ENCODE measurements at places on chromosomes 7 and 10.

DNA sequence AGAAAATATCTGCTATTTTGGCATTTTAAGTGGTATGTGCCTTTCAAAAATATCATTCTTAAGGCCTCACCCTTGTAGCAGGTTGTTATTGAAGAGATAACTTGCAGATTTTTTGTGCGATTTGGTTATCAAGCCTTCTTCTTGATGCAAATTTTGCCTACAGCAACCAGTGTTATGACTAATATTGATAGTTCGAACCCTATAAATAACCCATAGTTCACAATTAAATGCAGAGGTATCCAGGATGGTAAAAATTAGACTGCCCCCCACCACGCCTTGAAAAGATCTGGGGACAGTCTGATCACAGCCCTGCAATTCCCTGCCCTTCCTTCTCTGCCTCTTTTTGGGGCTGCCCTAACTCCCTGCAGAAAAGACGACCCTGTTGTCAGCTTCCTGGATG lies 28.4 kb upstream of the RAPGEF5 start:
- no peak for DNase-seq

GRCh38 chr7:148306759-148307158 lies 283.8 kb upstream of the C7orf33 start:
- DNase-seq: no peak

DNA sequence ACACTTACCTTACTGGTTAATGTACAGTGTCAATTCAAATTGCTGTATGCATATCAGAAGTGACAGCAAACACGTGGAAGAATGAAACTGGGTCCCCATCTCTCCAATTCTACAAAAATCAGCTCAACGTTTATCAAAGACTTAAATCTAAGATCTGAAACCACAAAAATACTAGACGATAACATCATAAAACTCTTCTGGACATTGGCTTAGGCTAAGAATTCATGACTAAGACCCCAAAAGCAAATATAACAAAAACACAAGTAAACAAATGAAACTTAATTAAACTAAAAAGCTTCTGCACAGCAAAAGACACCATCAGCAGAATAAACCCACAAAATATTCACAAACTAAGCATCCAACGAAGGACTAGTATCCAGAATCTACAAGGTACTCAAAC lies 35.9 kb upstream of the PFKP start:
- no peak for DNase-seq

DNA sequence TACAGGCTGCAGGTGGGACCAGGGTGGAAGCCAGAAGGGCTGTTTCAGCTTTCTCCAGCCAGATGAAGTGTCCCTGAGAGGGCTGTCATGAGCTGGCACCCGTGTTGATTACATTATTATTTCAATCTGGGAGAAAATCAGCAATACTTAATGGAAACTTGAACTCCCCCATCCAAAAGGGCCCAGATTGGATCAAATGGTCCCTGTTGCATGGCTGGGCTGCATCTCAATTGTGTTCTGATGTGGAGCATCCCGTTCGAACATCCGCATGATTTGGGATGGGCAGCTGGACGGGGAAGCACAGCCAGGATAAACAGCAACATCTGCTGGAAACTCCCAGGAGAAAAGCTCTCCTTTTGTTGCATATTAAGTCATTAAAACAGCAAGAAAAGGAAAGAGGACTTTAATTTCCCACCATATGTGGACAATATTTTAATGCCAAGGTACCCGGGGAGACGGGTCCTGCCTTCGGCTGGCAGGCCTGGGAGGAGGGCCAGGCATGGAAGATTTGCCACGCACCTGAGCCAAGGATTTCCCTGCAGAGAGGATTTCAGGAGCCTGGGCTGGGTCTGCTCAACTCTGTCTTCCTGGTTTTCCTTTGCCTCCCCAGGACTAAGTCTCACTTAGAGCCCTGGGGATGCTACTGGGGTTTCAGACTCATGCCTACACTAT lies 52.4 kb downstream of the NPTX2 start:
- DNase-seq: no peak

- no peak for DNase-seq
These were observed 87.3 kb upstream of the EGFR start for GRCh38 chr7:54931532-54931931.

DNA sequence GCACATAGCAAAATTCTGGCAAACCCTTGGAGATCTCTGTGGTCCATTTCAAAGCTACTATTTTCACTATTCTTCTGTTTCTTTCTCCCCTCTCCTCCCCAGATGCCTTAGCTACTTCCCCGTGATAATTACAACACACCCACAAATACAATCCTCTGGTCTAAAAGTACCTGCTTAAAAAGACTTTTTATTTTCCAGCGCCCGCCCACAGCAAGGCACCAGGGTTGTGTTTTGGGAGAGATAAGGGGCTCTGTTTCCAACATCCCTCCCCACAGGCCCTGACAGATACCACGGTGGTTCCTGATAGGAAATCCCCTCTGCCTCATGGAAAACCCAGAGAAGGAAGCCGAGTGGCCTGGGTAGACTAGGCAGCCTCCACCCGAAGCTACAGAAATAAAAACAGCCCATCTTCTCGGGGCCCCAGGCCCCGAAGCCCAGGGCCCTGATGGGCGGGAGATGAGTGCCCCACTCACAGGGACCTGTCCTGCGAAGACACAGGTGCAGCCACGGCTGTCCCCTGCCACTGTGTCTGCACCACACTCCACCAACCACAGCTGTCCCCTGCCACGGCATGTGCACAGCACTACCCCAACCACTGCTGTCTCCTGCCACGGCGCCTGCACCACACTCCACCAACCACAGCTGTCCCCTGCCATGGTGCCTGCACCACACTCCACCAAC lies 19.7 kb downstream of the CALML5 start:
- DNase-seq: no peak

GRCh38 chr10:101295261-101295660 lies 58.7 kb upstream of the BTRC start:
- no peak for DNase-seq

DNA sequence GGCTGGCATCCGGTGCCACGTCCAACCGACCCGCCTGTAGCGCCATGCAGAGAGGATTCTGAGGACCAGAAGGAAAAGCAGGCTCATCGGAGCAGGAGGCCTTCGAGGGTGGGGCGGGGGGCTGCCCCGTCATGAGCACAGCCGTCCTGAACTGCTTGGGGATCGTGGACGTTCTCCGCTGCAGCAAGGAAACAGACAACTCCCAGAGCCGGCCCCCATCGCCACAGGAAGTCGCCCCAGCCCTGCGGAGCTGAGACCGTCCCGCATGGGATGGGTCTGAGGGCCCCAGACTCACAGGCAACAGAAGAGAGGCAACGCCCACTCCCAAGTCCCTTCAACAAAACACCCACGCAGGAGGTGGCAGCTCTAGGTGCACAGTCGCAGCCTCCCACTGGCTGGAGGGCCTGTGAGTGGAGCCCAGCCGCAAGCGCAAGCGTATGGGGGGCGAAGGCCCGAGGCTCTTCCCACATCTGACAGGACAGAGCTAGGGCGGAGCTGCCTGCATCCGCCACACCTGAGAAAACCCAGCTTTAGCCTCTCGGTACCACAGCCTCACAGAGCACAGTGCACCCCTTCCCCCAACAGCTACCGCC lies 64.7 kb upstream of the TNRC18 start:
- no peak for DNase-seq

DNA sequence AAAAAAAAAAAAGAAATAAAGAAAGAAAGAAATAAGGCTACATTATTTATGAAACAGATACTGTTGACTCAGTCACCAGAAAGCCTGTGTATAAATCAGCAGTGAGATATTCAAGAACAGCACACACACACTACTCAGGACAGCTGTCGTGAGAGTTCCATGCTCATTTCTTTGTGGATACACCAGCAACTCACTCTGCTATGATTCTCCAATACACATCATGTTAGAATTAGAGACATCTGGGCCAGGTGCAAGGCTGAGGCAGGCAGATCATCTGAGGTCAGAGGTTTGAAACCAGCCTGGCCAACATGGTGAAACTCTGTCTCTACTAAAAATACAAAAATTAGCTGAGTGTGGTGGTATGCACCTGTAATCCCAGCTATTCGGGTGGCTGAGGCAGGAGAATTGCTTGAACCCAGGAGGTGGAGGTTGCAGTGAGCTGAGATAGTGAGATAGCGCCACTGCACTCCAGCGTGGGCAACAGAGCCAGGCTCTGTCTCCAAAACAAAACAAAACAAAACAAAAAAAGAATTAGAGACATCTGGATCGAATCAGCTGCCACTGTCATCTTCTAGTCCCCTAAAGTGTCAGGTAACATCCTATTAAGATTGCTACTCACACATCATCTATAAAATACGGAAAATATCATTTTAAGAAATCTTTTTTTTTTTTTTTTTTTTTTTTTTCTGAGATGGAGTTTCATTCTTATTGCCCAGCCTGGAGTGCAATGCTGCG lies 11.2 kb upstream of the NUPR2 start:
- DNase-seq: no peak

DNA sequence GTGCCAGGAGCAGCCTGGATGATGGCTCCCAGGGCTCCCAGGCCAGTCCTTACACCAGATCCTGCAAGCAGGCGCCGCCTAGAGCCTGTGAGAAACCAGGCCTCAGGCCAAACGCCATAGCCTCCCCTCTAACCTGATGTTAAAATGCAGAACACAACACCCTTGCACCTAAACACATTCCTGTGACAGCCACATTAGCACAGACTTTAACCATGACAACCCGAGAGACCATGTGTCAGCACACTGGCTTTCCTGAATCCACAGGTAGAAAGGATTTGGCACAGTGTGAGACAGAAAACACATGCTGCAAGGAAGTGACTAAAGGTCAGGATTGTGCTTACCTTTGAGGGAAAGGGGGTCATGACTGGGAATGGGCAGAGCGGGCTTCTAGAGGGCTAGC lies 59.9 kb downstream of the SGMS1 start:
- no peak for DNase-seq

- DNase-seq: no peak
These were observed 124.3 kb upstream of the KLF6 start for GRCh38 chr10:3909339-3909738.

GRCh38 chr10:121886997-121887622 lies 40.7 kb downstream of the ATE1 start:
- DNase-seq: peak; percentile 33

GRCh38 chr7:131305152-131305551 lies 22.5 kb upstream of the MKLN1 start:
- no peak for DNase-seq

DNA sequence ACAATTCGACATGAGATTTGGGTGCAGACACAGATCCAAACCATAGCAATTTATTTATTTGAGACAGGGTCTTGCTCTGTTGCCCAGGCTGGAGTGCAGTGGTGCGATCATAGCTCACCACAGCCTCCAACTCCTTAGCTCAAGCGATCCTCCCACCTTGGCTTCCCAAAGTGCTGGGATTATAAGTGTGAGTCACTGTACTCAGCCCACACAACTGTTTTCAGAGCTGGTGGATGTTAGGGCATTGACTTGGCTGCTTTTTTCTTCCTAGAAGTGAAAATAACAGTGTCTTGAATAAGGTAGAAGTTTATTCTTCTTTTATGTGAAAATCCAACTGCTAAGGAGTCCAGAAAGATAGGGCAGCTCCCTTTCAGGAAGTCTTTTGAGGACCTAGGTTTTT lies 132.1 kb downstream of the CCDC3 start:
- DNase-seq: no peak

- no peak for DNase-seq
These were observed 541.3 kb downstream of the LRMDA start for GRCh38 chr10:75972491-75973276.

GRCh38 chr7:51847461-51848134 lies 531.0 kb upstream of the COBL start:
- DNase-seq: no peak

GRCh38 chr7:99312316-99313203 lies 13.1 kb upstream of the ARPC1A start:
- DNase-seq: peak; percentile 5

GRCh38 chr10:51629934-51630639 lies 69.3 kb downstream of the CSTF2T start:
- no peak for DNase-seq

- DNase-seq: no peak
These were observed 294.8 kb downstream of the MDFIC start for GRCh38 chr7:115216652-115217051.

DNA sequence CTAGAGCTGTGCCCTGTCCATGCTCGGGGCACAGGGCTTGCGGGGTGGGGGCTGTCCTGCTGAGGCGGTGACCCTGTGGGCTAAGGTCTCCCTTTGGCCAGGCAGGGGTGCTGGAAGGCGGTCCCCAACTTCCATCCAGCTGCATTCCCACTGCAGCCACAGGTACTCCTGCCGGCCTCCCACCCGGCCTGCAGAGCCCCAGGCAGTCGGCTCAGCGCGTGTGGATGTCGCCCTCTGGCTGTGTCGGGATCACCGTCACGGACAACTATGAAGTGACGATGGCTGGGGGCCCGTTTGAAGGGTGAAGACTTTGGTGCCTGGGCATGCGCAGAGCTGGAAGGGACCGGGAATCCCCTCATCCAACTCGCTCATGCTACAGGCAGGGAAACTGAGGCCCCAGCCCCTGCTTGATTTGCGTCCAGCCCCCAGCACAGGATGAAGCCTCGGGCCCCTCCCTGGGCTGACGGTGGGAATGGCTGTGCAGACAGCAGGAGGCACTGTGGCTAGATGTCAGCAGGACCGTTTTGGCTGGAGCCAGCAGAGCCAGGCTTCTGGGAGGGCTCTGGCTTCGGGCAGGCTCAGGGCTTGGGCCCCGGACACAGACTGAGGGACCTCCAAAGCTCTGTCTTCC lies 2.3 kb upstream of the TMEM184A start:
- DNase-seq: no peak

DNA sequence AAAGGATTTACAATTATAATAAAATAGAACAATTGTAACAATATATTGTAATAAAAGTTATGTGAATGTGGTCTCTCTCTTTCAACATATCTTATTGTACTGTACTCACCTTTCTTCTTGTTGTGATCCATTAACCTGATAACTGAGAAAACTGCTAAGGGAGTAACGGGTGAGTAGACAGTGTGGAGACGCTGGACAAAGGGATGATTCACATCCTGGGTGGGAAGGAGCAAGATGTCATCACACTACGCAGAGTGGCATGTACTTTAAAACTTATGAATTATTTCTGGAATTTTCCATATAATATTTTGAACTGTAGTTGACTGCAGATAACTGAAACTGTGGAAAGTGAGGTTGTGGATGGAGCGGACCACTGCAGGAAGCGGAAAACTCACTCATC lies 91.2 kb upstream of the PLPP4 start:
- DNase-seq: no peak

Data from KG1 (cell line).